ENCODE measurements at places on chromosomes 3 and 15.

DNA sequence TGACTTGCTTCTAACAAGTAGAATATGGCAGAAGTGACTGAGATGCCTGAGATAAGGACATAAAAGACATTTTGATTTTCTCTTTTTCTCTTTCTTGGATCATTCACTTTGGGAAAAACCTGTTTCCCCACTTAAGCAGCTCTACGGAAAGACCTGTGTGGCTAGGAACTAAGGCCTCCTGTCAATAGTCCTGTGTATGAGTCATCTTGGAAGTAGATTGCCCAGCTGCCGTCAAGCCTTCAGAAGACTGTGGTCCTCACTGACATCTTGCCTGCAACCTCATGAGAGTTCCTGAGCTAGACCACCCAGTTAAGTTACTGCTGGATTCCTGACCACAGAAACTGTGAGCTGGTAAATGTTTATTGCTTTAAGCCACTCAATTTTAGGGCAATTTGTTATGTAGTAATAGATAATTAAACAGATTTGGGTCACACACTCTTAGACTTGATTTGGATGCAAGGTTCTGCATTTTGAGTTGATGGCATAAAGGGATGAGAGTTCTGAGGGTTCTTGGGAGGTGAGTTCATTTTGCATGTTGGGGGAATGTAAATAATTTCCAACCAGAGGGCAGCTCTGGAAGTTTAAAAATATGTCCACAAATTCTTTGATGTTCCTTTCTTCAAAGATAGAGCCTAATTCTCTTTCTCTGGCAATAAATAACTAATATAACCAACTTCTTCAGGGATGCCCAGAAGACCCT lies 229.2 kb downstream of the SQOR start:
- no peak for DNase-seq

DNA sequence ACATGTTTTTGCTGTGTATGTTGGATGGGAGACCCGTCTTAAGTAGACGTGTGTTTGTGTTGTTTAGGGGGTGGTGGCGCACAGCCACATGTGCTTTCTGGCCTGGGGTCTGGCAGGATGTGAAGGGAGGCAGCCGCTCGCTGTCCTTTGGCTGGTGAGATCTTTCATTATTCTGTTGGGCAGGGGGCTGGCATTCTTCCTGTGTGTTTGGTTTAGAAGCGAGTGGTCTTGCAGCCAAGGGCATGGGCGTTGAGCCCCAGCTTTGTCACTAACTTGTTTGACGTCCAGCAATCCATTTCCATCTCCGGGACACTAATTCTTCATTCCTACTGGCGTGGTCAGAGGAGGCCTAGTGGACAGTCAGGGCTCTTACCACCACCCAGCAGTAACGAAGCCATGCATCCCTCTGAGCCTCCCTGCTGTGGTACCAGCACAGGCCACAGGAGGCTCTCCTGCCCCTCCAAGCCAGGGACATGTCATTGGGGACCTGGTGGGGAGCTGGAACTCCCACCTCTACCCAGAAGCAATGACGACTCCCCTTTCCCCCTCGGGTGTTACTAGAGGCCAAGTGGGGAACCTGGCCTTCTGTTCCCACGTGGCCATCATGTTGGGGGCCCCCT lies 10.7 kb downstream of the THSD4 start:
- DNase-seq, result no peak

- DNase-seq, result no peak
Observed at GRCh38 chr3:62818347-62818746, 56.9 kb downstream of the CADPS start.

DNA sequence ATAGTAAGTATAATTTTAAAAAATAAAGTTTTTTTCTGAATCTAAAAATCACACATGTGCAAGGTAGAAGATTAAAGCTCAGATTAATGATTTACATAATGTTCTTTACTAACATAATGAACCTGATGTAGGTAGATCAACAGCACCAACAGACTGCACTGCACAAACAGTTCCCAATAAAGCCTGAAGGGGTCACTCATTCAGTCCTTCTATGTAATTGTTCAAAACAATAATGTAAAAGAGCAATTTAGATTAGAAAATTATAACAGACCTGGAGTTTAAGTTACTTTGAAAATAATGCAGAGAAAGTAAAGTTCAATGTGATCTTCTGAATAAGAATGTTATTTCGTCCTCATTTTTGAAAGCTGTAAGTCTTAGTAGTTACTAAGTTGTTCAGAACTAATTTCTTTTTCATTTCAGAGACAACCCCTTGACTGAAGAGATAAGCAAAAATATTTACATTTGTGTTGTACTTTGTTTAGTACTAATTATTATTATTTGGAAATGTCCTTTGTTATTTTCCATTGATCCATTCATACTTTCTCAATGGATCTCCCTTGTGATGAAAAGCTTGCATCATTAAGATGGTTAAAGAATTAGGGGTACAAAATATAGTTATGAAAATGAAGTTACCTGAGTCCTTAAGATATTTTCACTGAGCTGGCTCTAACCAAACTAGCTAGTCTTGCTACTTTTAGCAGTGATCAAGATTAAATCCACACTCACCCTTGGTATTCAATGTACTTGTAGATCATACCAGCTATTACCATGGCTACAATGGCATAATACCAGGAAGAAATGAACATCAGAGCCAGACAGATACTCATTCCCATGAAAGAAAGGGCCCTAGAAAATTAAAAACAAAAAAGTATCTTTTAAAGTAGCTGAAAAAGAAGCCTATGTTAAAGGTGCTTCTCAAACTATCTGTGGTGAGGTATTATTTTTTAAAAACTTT lies 16.8 kb downstream of the EMC4 start:
- no peak for DNase-seq

GRCh38 chr3:16897254-16897926 lies 12.6 kb downstream of the PLCL2 start:
- DNase-seq, result no peak

GRCh38 chr3:111589303-111590142 lies 5.6 kb downstream of the ZBED2 start:
- DNase-seq, result no peak

- DNase-seq, result no peak
Observed at GRCh38 chr3:105274536-105274935, 92.2 kb upstream of the ALCAM start.

- DNase-seq, result peak; percentile 9
Observed at GRCh38 chr15:65426216-65426853, 3.6 kb upstream of the IGDCC4 start.

- no peak for DNase-seq
Observed at GRCh38 chr3:160702290-160702689, 25.3 kb downstream of the ARL14 start.

DNA sequence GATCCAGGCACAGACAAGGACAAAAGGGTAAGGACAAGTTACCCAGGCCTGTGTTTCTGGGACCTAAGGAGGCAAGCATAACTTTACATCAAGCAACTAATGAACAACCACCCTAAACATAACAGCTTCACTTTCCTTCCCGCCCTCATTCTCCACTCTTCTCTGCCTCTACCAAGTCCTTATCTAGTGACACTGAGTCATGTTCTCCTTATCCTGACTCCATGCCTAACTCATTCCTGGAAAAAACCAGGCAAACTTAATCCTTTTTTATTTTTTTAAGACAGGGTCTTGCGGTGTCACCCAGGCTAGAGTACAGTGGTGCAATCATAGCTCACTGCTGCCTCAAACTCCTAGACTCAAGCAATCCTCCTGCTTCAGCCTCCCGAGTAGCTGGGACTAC lies 44.5 kb downstream of the TMEM44 start:
- no peak for DNase-seq

GRCh38 chr3:8709801-8710507 lies 23.6 kb upstream of the CAV3 start:
- DNase-seq, result no peak

DNA sequence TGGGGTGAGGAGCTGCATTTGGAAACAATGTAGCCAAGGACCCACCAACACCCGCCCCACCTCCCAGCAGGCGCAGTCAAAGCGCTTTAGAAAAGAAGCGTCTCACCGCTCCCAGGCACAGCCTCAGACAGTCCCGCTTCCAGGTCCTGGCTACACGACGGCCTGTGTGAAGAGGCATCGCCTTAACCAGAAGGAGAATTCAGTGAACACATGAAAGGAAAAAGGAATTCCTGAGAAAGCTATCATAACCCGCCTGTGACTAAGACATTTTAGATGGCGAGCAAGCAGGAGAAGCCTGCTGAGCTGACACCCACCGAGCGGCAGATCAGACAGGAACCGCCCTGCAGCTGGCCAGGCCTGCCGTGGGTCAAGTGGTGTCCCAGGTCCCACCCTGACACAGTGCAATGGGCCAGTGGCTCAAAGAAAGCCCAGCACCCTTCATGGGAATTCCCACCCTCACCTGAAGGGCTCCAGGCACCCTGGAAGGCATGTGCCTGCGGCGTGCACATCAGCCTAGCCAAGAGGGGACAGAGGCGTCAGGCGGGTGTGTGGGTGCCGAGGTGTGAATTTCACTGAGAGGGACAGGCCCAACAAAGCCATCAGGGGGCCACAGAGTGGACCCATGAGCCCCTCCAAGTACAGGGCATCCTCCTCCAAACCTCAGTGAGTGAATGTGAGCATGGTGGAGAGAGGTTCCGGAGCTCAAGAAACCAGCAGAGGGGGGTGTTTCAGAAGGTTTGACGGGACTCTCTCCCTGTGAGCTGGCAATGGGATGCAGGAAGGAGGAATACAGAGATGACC lies 144.8 kb downstream of the NSMCE3 start:
- peak; percentile 37 for DNase-seq

DNA sequence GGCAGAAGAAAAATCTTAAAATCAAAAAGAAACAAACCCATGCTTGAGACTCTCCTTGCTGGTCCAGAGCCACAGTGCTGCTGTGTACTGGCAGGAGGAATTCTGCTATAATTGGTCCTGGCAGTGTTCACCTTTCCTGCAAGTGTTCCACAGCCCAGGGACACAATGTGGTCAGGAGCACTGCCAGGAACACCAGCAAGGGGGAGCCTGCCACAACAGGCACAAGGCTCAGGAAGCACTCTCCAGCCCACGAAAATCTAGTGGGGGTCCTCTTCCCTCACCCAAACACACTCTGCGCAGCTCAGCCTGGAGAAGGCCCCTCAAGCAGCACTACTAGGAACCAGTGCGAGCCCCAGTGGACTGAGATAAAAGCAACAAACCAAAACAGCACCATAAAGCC lies 92.9 kb downstream of the UBE3A start:
- DNase-seq, result peak; percentile 52

DNA sequence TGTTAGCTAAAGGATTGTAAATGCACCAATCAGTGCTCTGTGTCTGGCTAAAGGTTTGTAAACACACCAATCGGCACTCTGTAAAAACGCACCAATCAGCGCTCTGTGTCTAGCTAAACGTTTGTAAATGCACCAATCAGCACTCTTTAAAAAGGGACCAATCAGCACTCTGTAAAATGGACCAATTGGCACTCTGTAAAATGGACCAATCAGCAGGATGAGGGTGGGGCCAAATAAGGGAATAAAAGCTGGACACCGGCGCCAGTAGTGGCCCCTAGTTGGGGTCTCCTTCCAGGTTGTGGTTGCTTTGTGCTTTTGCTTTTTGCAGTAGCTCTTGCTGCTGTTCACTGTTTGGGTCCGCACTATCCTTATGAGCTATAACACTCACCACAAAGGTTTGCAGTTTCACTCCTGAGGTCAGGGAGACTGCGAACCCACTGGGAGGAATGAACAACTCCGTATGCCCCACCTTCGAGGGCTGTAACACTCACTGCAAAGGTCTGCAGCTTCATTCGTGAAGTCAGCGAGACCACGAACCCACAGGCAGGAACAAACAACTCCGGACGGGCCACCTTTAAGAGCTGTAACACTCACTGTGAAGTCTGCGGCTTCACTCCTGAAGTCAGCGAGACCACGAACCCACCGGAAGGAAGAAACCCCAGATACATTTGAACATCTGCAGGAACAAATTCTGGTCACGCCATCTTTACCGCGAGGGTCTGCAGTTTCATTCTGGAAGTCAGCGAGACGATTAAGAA lies 1.1 kb upstream of the SUCLG2 start:
- DNase-seq, result no peak

- DNase-seq, result no peak
Observed at GRCh38 chr3:161395115-161396012, 24.0 kb upstream of the SPTSSB start.

GRCh38 chr3:117744935-117745334 lies 1035.4 kb downstream of the TUSC7 start:
- no peak for DNase-seq

DNA sequence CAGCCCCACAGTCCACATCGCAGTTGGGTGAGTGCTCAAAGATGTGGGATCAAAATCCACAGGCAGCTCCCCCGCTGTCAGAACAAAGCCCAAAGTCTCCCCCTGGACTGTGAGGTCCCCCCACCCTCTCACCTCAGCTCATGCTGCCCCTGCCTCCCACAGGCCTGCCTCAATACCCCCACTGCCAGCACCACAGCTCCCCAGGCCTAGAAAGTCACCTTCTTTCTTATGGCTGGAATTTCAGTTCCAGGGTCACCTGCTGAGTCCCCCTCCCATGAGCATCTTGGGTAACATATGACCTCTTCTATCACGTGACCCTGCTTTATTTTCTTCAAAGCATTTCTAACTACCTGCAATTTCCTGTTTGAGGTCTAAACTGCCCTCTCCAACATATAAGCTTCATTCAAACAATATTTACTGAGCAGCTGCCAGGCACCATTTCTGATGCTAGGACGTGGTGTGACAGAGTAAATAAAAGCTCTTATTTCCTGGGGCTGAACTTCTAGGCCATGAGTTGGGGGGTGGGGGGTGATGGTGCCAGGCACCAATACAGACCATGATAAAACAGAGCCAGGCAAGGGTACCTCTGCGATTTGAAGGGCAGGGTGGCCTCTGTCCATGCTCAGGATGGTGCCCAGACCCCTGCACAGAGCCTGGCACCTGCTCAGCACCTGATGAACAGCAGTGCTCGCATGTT lies 2.4 kb upstream of the TMEM89 start:
- no peak for DNase-seq
